Muscle of back (tissue), 13 donors: ENCODE measurements at places on chromosomes 7 and 10.
A peak's percentile ranks its signal among the peaks of the same experiment; 100 is the strongest.

GRCh38 chr7:40199076-40199802 is 64.4 kb downstream of the SUGCT start:
- no peak for DNase-seq

DNA sequence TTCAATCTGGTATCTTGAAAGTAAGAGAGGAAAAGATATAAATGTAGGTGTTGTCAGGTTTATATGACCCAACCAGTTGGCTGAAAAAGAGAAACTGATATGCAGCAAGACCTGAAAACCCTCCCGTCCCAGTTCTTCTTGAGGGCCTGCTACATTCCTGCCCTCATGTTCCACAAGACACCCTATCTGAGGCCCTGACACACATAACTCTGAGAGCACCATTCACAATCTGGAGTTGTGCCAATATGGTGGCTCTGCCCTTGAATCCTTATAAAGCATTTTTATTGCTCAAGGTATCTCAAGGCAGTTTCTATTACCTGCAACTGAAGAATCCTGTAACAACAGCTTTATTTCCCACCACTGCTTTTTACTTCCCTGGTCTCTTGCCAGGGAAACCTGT is 17.0 kb downstream of the XPNPEP1 start:
- no peak for DNase-seq

DNA sequence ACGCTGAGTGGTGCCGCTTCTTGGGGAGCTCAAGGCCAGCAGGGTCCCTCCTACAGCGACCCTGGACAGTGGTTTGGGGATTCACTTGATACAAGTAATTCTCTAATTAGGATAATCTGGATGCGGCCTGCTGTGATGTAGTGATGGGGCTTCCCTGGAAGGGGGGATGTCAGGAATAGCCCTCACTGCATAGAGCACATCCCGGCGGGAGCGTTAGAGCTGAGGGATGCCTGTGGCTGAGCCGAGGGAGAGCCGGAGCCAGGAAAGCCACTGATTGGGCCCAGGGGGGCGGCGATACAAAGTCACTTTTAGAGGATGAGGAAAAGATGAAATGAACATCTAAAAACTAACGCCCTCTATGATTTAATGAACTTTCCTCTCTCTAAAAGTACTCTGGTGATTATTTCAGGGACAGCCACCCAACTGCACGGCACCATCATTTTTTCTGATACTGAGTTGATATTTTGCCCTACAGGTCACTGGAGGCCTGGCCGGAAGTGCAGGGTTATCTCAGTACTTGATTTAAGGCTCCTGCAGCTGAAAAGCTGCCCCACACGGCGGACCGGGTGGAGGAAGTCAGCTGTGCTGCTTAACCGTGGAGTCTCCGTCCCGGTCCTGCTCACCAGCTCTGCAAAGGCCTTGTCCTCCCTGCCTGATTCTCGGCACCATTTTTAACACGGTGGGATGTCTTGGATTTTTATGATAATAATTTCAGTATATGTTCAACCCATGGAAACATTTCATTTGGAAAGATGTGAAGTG is 518.8 kb downstream of the DNAJB6 start:
- DNase-seq = no peak

DNA sequence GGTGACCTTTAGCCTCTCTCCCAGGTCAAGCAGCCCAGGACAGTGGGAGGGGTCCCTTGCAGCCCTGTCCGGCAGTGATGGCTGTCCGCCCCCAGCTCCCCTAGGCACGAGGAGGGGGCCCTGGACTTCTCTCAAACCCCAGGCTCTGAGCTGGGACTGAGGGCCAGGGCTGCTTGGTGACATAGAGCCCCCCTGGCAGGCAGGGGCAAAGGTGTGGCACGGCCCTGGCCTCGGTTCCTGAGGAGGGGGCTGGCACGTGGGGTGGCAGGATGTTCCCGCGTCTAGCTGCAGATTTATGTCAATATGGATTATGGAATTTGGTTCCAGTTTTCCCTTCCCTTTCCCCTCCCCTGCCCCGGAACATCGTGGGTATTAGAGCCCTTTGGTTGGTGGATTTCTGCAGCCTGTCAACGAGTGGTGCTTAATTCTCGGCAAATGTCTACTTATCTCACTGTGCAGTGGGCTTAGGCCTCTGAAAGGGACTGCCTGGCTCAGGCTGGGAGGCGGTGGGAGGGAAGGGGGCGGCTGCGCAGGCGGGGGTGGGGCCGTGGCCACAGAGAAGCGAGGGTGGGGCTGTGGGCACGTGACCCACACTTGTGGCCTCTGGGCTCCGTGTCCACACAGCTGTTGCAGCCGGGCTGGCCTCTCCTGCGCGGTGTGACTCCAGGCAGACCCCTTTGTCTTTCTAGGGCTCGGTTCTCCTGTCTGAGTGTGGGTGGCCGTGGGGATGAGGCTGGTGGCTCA is 19.3 kb downstream of the UNCX start:
- DNase-seq = peak; percentile 51

DNA sequence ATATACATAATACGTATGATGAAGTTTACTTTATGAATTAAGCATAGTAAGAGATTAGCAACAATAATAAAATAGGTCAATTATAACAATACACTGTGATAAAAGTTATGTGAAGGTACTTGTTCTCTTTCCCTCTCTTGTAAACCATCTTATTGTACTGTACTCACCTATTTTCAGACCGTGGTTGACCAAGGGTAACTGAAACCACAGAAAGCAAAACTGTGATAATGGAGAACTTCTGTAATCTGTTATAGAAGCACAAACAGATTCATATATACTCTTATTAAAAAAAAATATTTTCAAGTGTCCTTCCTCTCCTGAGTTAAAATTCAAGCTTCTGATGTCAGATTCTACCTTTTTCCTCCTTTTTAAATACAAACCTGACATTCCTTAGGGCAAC is 1247.8 kb upstream of the SORCS1 start:
- DNase-seq = no peak

- no peak for DNase-seq
Measured at GRCh38 chr7:155962191-155962967, 150.1 kb upstream of the SHH start.

DNA sequence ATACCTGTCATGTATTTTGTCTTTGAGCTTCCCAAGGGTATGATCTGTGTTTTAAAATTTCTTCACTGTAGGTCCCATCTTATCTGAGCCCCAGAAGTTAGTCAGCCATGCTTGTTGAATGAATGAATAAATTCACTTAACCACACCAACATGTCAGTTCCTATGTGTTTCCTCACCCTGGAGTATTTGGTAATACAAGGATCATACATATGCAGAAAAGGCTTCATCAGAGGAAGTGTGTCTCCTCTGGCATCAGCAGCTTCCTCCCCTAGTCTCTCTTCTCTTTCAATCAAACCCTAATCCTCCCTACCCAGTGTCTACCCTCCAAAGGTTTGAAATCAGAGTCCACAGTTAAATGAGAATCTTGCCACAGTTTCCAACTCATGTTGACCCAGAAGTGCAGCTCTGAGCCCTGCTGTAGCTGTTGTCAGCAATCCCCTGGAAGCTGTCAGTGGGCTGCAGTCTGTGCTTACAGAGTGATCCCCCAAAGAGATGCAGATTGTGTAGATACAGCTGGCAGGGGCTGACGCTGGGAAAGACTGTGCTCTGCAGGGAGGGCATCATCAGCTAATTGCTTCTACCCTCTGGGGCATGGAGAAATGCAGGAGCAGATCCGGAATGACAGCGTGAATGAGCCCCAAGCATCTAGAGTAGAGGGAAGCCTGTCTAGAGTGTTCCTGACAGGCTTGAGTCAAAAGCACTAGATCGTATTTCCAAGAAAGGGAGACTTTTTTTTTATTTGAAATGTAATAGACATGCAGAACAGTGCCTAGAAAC is 105.0 kb upstream of the WDR11 start:
- DNase-seq = no peak

GRCh38 chr7:27339478-27339877 is 96.9 kb downstream of the EVX1 start:
- no peak for DNase-seq

DNA sequence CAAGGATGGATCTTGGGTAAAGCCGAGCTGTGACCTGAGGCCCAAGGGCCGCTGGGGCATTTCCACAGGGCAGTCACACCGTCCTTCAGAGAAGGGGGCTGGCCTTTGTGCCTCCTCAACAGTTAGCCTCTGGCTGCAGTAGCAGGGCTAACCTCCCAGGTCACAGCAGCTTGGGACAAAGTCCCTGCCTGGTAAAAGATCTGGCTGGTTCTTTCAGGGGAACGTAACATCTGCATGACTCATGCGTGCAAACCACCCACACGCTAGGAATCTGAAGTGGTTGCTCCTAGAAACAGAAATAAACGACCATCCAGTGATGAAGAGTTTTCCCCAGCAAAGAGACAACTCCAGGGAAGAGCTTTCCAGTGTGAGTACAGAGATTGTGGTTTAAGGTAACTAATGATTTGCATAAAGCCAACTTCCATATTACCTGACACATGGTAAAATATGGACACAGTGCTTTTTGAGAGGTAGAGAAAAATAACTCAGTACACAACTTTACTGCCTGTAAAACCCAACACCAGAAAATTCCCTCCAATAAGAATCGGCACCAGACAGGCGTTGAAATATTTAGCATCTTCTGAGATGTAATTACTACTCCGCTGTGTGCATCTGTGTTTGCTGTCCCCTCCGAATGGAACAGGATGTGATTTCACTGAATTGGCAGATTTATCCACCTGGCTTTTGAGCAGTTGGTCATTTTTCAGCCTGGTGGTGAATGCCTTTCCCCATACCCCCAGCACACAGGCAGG is 84.9 kb upstream of the ADRB1 start:
- peak; percentile 44 for DNase-seq

DNA sequence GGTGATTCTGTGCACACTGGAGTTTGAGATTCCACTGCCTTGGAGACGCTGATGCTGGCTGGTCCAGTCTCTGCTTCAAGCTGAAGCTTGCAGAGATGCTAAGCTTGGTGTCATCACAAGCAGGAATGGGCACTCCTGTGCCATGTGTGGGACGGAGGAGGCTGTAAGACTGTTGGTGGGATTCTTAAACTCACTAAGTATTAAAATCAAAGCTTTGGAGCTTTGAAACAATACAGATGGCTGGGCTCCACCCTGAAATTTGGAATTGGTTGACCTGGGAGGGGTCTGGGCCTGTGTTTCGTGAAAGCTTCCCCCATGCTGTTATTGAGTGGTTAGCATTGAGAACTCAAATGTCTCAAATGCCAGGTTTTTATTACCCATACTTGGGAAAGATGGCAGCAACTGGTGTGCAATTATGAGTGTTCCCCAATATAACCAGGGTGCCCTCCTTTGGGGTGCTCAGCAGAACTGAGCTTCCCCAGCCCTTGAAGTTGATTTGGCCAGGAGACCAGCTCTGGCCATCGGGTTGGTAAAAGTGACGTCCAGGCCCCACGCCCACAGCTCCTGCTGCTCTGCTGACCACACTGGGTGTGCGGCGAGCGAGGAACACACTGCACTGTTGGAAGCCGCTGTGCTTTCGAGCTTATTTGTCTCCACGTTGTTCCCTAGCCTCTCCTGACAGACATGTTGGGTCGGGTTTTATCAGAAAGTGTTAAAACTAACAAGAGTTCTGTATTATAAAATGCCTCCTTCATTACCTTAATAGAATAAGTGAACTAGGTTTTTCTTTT is 377.7 kb downstream of the GLRX3 start:
- no peak for DNase-seq

DNA sequence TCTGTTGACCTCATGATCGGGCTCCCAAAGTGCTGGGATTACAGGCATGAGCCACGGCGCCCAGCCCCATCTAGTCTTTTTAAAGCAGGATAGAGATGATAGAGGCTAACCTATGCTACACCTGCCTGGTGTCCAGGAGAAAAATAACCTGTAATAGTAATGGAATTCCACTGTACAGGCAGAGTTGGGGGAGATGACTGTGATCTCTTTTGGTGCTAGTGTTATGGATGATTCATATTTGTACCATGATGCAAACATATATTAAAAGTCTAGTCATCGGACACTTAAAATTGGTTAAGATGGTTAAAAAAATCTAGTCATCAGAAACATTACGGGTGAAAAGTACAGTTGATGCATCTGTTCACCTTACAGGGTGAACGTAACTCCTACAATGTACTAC is 6.1 kb upstream of the SAR1A start:
- no peak for DNase-seq

GRCh38 chr10:113435881-113436280 is 117.0 kb upstream of the HABP2 start:
- no peak for DNase-seq

DNA sequence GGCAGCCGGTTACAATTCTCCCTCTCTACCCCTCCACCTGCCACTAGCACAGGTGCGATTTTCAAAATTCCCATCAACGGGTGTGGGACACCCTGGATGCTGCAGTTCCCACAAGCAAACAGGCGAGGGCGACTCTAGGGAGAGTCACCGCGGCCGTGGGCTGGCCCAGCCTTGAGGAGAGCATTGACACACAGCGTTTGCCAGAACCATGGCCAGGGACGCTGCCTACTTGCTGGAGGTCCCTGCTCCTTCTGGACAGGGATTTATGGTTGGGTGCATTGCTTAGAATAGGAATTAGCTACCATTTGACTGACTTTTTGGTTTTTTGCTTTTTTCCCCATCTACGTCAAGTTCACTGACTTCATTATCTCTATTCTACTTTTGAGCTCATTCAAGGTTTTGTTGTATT is 19.0 kb upstream of the CLDN4 start:
- DNase-seq = no peak

GRCh38 chr7:116478834-116479233 is 20.7 kb upstream of the CAV2 start:
- DNase-seq = no peak

GRCh38 chr7:132380059-132380458 is 196.2 kb downstream of the PLXNA4 start:
- peak; percentile 23 for DNase-seq

DNA sequence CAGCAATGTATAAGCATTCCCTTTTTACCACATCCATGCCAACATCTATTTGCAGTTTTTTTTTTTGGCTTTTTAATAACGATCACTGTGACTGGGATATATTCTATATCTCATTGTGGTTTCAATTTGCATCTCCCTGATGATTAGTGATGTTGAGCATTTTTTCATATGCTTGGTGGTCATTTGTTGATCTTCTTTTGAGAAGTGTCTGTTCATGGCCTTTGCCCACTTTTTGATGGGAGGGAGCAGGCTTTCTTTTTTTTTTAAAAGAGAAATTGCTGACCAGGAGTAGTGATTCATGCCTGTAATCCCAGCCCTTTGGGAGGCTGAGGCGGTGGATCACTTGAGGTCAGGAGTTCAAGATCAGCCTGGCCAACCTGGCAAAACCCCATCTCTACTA is 4.0 kb downstream of the MUC17 start:
- no peak for DNase-seq

DNA sequence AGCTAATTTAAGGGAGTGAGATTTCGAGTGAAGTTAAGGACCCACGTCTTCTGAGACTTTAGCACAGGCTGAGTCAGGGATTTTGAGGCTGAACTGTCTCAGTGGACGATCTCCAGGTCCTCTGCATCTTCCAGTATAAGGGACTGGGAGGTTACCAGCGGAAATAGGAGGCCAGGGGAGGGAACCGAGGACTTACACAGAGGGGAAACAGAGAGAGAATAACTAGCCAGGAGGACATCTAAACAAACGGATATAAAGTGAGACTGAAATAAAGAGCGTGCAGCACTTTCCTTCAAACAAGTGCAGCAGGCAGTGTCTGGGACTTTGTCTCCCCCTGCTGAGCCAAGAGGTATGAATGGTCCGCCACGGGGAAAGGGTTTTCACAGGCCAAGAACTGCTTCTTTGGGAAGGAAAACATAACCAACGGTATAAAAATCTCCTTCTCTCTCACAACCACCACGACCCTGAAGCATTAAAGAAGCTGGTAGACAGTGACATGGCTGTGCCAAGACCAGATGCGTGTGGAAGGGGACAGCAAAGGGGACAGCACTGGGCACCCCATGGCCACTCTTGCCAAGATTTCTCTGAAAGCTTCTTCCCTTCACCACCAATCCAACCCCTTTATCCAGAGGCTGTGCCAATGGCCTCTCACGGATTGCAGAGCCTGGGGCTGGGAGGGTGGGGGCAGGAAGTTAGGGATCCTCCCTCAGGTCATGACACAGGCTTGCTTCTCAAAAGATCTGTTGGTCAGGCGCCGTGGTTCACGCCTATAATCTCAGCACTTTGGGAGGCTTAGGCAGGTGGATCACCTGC is 72.0 kb downstream of the SLC37A3 start:
- DNase-seq = peak; percentile 85
